ENCODE measurements at places on chromosomes 4 and X. TPM values are rescaled to one million over a fixed set of nuclear protein-coding genes. Genes with fewer than 3 reads are reported as not detected.

Gene CFAP99
- polyA plus RNA-seq = 0.36 TPM

Gene NEUROG2
- not detected for polyA plus RNA-seq

Gene COL25A1
- polyA plus RNA-seq = 0.61 TPM

Gene MOSPD2
- 3.6 TPM for polyA plus RNA-seq

- no peak for DNase-seq
Observed at GRCh38 chr4:77496457-77496856, 109.2 kb upstream of the CXCL13 start.

- no peak for DNase-seq
Observed at GRCh38 chrX:24396236-24396930, 35.9 kb downstream of the SUPT20HL1 start.

DNA sequence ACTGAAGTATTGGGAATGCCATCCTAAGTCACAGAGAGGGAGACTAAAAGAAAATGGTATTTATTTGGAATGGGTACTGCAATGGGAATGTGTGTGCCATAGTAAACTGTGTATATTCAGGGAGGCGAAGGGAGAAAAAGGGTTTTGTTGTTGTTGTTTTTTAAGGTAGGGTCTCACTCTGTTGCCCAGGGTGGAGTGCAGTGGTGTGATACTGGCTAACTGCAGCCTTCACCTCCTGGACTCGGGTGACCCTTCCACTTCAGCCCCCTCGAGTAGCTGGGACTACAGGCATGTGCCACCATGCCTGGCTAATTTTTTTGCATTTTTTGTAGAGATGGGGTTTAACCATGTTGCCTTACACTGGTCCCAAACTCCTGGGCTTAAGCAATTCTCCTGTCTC lies 4.3 kb upstream of the SLC10A3 start:
- no peak for DNase-seq

DNA sequence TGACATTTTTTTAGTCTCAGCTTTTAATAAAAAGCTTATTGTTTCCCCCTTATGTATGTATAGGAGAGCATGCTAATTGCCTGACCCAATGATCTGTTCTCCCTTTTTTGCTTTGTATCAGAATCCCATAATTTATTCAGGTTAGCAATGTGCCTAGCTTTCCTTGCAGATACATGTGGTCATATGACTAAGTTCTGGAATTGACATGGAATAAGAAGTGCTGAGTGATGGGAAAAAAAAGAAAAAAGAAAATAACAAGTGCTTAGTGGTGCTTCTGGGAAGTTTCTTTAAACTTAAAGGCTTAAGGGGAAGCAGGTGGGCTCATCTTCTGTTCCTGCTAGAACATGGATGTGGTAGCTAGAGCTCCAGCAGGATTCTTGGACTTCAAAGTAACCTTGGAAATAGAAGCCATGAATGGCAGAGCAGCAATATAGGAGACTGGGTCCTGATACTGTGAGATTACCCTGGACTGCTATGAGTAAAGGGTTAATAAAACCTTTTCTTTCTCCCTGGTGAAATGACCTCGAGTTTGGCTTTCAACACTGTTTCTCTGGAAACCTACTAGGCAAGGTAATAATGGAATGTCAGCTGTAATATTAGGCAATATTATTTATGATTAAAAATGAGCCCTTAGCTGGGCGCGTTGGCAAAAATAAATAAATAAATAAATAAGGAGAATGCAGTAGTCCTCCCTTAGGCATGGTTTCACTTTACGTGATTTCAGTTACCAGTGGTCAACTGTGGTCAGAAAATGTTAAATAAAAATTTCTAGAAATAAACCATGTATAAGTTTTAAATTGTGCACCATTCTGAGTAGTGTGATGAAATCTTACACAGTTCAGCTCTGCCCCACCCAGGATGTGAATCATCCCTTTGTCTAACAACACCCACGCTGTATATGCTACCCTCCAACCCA lies 16.7 kb upstream of the RBM41 start:
- no peak for DNase-seq

GRCh38 chr4:172736046-172736445 lies 432.6 kb upstream of the GALNT7 start:
- no peak for DNase-seq

DNA sequence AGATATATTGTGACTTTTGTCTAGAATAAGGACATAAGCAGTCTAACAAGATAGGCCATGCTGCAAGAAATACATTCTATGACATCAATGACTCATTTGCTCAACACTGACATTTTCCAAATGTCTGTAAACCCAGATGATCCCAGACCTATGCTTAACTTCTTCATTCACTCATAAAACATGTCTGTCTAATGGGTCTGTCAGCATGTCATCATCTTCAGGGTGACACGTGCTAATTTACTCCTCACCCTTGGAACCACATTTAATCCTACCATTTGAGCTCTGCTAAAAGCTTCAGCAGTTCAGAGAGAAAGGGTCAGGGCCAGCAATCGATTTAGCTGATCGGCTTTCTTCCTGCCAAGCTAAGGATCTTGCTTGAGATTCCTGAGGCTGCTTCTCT lies 109.4 kb upstream of the MAP3K15 start:
- DNase-seq = no peak

DNA sequence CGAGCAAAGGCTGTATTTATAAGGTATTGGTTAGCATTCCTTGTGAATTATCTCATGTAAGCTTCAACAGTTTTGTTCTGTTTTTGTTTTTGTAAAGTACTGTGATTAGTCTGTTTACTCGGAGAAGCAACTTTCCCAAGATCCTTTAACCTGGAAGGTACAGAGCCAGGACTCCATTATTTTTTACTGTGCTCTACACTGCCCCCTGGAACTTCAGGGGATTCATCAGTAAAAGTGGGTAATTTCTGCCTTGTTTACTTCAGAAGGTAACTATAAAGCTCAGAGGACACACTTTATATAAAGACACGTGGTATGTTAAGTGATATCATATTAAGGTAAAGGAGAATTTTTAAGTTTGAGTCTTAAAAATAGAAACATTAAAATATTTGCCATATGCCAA lies 124.9 kb downstream of the IQCM start:
- DNase-seq = no peak
